ENCODE measurements at places on chromosomes 5 and 9.
A peak's percentile ranks its signal among the peaks of the same experiment; 100 is the strongest.

DNA sequence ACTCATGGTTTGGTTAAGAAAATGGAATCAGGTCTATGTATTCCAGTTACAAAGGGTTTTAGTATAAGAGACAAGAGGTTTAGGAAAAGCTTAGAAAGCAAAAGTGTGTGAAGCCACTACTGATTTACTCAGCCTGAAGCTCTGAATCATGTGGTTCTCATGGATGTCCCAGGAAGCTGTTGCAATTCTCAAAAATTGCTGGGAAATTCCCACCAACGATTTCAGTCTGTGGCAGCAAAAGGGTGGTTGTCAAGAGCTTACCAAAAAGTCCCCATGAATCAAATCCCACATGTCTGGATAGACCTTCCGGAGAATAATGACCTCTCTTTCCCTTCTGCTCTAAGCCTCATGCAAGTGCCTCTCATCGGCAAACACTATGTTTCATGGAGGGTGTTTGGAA, 929.9 kb downstream of the TLE4 start:
- DNase-seq, result no peak

- no peak for DNase-seq
Observed at GRCh38 chr5:8827696-8828095, 718.2 kb downstream of the SEMA5A start.

DNA sequence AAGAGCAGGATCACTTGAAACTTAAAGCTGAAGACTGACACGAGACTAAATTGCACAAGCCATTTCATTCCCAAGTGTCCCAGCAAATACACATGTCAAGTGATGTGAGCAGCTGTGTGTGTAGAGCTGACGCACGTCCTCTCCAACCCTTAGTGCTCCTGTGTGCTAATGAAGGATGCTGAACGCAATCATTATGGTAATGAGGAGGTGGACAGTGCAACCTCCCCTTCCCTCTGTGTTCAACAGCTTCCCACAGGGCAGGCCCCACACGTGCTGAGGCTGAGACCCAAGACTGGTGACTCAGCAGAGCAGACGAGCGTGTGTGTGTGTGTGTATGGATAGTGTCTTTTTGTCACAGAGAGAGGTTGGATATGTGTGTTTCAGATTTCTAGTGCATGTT, 702.1 kb downstream of the SEMA5A start:
- no peak for DNase-seq

- peak; percentile 76 for DNase-seq
Observed at GRCh38 chr5:132293066-132293991, 865 bp upstream of the SLC22A4 start.

- no peak for DNase-seq
Observed at GRCh38 chr9:111056538-111056937, 18.3 kb upstream of the LPAR1 start.

DNA sequence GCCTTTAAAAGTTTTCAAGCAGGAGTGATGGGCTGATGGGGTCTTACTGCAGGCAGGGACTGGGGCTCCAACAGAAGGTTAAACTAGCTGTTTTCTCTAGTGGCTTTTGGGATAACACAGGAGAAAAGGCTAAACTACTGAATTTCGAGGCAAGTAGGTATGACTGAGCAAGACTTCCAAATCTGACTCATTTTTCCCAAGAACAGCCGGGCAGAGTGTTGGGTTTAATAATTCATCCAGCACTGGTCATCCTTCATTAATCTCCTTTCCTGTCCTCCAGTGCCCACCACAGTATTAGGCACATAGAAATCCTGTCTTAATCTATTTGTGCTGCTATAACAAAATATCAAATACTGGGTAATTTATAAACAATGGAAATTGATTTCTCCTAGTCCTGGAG, 20.5 kb downstream of the MSX2 start:
- no peak for DNase-seq

DNA sequence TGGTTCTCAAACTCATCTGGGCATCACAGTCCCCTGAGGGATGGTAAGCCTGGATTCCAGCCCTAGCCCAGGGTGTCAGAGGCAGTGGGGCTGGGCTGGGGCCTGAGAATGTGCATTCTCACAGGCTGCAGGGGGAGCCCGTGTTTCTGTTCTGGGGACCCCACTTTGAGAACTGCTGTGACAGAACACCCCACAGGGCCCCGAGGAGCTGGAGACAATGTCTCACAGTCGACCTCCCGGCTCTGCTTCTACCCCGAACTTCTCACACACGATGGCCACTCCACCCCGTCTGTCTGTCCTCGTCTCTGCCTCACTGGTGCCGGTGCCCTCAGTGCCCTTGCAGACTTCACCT, 130.0 kb downstream of the CACNA1B start:
- peak; percentile 1 for DNase-seq

DNA sequence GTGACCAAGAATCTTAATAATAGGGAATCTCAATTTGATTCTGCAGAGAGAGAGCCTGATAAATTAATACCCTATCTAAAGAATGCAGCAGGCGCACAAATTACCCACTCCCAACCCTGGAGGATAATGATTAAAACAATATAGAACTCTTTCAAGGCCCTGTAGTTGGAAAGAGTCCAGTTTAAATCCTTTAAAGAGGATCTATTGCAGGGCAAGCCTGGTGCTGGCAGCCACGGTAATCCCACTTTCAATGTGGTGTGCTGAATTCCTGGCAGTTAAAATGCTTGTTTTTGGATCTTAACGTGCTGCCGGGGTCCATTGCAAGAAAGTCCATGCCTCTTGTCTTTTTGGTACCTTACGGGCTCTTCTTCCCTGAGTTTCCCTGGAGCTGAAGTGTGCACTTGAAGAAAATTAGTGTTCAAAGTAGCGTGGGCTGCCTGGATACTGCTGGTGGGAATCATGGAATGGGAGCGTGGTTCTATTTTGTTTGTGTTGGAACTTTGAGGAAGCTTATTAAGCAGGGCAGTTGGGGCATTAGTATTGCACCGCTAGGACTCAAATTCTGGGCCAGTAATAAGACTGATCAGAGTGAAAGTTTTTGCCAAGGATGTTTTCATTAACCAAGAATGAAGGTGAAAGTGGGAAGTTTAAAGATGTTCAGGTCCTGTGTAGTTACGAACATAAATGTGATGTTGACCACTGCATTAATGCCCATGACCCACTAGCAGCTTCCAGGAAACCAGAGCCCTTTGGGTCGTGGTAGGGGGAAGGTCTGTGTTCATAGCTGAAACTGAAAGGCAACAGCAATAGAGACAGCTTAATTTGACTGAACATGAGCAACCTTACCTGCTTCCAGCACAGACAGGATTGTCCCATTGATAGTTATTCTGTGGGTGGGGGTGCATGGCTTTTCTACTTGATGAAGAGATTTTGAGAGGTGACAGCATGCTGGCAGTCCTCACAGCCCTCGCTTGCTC, 20.8 kb downstream of the MARCHF6 start:
- no peak for DNase-seq

DNA sequence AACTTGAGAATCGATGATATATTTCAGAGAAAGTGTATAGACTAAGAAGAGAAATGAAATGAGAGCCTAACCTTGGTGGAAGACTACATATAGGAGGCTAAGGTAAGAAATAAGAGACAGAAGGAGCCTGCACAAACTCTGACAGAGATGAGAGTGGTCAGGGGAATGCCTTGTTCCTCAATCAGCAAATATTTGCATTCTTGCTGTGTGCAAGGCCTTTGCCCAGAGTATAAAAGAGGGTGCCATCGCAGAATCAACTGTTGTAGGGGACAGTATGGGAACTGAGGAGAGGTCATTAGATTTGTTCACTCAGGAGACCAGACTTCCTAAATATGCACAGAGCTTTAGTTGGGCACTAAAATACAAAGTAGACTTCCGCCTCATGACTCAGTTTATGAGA, 137.2 kb downstream of the ATG10 start:
- DNase-seq, result no peak

DNA sequence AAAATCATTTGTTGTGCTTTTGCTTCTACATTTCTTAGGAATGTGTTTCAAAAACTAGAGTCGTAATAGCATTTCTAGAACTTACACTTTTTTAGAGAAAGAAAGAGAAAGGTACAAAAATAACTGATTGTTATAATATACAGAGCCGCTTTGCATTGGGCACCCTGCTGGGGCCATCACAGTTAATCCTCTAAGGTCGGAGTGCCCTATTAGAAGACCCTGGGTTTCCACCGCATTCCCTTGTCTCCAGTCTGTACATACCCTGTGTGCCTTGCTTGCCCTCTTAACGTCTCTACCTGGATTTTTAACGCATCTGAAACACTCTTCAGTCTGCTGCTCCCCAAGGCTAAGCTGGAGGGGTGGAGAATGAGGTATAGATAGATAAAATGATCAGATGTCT, 1.3 kb downstream of the MARVELD2 start:
- peak; percentile 14 for DNase-seq

DNA sequence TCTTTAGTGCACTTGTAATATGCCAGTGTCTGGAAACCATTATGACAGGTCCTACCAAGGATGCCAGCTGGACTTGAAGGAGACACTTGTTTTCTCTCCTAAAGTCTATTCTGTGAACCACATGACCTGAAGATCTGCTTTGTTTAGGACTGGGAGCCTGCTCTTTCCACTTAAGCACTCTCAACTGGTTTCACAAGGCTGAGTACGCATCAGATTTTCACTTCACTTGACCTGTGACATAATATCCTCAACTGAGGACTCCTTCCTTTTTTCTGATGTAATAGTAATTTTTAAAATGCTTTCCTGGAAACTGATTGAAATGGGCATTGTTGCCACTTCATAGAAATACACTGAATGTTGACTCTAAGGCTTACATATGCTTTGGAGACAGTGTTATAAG, 52.2 kb downstream of the PDE8B start:
- DNase-seq, result no peak

DNA sequence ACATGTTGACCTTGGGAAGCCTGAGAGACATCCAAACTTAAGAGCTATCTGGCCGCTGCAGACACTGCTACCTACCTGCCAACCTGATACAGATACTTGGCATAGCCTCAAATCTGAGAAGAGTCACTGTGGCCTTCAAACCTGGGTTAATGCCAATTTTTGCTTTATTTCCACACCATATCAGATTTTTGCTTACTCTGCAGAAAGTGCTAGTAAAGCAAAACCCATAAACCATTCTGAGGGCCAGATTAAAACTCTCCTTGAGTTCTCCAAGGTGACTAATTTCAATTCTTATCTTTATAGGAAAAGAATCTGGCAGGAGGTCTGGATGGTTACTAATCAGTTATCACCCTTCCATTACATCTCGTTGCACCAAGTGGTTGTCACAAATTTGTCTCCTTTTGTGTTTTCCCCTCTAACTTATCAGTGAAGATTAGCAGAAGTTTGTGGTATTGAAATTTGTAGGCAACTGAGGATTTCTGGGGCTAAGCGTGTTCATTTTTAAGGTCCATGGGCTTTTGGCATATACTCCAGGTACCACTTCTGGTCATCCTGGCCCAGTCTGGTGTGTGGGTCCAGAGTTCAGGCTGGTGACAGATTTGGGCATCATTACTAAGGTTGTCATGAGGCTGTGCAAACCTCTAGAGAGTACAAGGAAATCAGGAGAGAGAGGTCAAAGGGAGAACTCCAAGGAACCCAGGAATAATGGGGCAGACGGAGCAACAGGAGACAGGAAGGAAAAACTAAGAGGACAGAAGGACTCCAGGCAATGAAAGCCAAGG, 177.9 kb downstream of the TSSK1B start:
- no peak for DNase-seq

- DNase-seq, result no peak
Observed at GRCh38 chr5:58002323-58002722, 457.6 kb downstream of the PLK2 start.

GRCh38 chr5:160694896-160695295, 157.1 kb downstream of the ATP10B start:
- DNase-seq, result no peak

GRCh38 chr9:93003552-93004407, 54.7 kb upstream of the SUSD3 start:
- DNase-seq, result peak; percentile 81

DNA sequence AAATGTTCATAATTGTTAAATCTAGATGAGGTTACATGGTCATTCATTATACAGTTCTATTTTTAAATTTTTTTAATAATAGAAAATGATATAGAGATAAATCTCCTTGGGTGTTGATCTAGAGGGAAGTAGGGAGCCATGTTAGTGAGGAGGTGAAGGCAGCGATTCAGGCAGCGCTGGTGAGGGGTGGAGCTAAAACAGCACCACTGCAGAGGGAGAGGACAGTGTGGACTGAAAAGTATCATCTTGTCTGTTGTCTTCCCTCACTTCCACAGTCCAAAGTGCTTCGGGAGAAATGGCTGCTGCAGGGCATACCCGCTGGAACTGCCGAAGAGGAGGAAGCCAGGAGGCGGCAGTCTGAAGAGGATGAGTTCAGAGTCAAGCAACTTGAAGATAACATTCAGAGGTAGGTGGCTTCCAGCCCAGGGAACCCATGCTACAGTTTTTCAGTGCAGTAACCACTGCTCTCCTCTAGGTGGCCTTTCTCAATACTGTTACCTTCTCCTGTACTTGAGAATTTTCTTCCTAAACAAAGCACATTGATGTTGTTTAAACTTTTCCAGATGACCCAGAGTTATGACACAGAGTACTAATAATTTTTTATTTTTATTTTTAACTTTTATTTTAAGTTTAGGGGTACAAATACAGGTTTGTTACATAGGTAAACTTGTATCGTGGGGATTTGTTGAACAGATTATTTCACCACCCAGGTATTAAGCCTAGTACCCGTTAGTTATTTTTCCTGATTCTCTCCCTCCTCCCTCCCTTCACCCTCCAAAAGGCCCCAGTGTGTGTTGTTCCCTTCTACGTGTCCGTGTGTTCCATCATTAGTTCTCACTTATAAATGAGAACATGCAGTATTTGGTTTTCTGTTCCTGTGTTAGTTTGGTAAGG, 100.5 kb downstream of the PALM2AKAP2 start:
- DNase-seq, result peak; percentile 58

- DNase-seq, result peak; percentile 4
Observed at GRCh38 chr9:126169736-126170135, 156.9 kb upstream of the MVB12B start.

DNA sequence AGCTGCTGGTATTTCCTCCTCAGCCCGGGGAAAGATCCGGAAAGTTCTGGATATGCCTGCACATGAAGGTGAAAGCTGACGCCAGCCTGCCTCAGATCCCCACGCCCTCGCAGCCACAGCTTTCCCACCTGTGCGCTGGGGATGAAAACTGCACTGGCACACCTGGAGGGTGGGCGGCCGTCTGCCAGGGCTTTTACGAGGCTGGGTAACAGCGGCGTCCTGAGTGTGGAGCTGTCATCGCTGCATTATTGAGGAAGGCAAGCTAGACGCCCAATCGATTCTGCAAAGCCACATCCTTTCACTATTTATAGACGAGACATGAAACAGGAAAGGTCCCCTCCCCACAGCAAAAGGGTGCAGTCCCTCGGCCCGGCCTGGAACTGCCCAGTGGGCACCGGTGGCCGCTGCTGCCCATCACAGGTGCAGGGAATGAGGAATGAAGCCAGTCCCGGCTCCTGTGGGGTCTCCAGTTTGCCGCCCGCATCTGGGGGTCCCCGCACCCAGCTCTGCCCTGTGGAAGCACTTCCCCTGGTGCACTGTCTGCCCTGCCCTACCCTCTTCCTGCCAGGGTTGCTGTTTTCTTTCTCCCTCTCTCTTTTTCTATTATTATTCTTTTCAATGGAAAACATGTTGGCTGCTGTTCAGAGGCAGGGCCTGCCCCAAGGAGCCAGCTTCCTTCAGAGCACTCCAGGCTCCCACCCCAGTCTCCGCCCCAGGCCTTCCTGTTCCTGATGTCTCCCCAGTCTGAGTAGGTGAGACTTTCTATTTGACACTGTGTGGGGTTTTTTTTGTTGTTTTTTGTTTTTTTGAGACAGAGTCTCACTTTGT, 7.0 kb downstream of the NOTCH1 start:
- no peak for DNase-seq

All from HEK293T (cell line).